Temporal lobe (tissue), 4 donors: ENCODE measurements at places on chromosomes 7 and 10. TPM values are rescaled to one million over a fixed set of nuclear protein-coding genes. Genes with fewer than 3 reads are reported as not detected.

Gene MBL2
- not detected for total RNA-seq

Gene SPDYE2B
- not detected for total RNA-seq

Gene ZNF365
- 16.2 TPM for total RNA-seq

Gene FAM131B
- 79.7 TPM for total RNA-seq

Gene ACBD7
- total RNA-seq, result 11.8 TPM

Gene SYNPO2L
- total RNA-seq, result not detected

Gene HOXA10
- not detected for total RNA-seq

Gene PLA2G12B
- not detected for total RNA-seq

Gene HECW1
- 35.4 TPM for total RNA-seq

Gene PARD3
- 13.3 TPM for total RNA-seq

Gene RPP38
- 5.4 TPM for total RNA-seq

Gene CTAGE4
- total RNA-seq, result 0.25 TPM

Gene CPN1
- total RNA-seq, result not detected

Gene KLF14
- not detected for total RNA-seq

Gene KIF11
- total RNA-seq, result 4.4 TPM

Gene TAS2R41
- total RNA-seq, result not detected

Gene RBM20
- total RNA-seq, result 0.74 TPM

Gene ZNF12
- 28.5 TPM for total RNA-seq

Gene MSANTD7
- total RNA-seq, result 17.9 TPM

Gene CRHR2
- total RNA-seq, result 0.98 TPM

Gene POU6F2
- total RNA-seq, result 3.7 TPM

Gene TFR2
- total RNA-seq, result 3.9 TPM

Gene C7orf33
- not detected for total RNA-seq

Gene NKX1-2
- total RNA-seq, result 0.25 TPM

Gene NUTM2B
- total RNA-seq, result 0.74 TPM

Gene IDI2
- total RNA-seq, result not detected

Gene ODAD2
- total RNA-seq, result 1.5 TPM

Gene HDAC9
- 101 TPM for total RNA-seq

Gene MMP21
- total RNA-seq, result 0.25 TPM

Gene DNAH11
- 3.2 TPM for total RNA-seq

Gene SFRP4
- 2.5 TPM for total RNA-seq

Gene AGAP6
- total RNA-seq, result 4.2 TPM

Gene CYP3A7
- not detected for total RNA-seq

Gene HOXA1
- not detected for total RNA-seq
